ENCODE measurements at places on chromosomes 7 and 10. TPM values are rescaled to one million over a fixed set of nuclear protein-coding genes. Genes with fewer than 3 reads are reported as not detected.

DNA sequence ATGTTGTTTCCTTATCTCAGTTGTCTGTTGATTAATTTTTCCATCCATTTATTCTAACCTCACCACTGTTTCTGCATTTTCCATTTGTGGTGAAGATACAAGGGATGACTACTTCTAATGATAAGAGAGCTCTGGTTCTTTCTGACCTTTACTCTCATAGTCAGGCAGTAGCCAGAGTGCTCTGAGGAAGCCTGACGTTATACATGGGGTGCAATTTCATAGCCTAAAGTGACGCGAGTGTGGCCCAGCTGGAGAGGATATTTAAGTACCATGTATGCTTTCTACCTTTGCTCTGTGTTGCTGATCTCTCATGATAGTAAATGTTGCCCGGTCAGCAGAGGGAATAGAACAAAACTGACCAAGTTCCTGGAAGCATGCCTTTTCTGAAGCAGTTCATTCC lies 33.9 kb upstream of the CYCS start:
- H3K4me1 ChIP-seq: no peaks in the 10 kb centered on the region
- no peaks in the 10 kb centered on the region for H3K36me3 ChIP-seq
- no peaks in the 10 kb centered on the region for H3K27me3 ChIP-seq

DNA sequence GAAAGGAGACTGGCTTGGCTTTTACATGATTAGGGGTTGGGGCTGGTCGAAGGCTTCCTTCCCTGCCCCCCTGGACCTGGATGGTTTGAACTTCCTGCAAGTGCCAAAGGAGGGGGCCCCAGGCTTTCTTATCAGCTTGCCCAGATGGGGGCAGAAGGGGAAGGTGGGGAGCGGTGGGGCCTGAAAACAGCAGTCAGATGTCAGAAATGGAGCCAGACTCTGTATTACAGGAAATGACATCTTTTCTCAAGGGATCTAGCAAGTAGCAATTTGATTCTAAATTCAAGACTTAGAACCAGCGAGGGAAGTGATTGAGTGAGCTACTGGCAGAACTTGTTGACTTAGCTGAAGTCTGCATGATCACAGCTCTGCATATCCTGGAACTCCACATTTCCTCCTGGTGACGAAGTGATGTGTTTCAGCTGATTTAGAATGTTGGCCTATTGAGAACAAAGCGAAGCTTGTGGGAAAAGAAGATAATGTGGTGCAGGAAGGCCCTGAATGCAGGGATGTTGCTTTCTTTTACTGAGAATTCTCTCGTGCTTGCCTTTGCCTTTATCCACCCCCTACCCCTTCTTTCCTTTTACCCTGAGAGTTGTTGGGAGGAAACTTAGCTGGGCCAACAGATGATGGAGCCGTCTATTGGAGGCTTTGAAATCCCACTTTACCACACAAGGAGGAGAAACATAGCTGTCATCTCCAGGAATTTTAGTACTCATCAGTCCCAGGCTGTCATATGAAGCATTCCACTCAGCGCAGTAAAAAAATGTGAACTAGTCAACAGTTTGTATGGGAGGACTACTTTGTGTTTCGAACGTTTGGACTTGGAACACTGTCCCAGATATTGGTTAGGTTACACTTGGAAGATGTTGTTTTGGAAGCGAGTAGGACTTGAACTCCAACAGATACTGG lies 43.2 kb downstream of the CCNY start:
- peaks cover 60% of the 10 kb centered on the region for H3K4me1 ChIP-seq
- peaks cover 8% of the 10 kb centered on the region for H3K27me3 ChIP-seq
- no peaks in the 10 kb centered on the region for H3K36me3 ChIP-seq

DNA sequence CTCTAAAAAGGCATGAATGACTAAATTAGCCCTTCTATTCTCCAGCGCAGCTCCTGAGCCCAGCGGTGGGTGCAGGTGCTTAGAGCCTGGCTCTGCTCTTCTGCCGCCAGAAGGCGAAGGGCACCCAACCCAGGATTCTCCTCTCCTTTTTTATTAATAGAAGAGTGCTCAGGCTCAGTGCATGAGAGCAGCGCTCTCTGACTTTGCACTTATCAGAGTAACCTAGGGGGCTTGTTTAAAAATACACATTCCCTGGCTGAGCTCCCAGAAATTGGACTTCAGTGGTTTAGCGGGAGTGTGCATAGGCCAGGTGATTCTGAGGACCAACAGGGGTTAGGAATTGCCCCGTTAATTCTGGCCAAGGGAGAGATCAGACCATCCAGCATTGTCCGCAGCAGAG lies 1.7 kb upstream of the PFKP start:
- no peak for DNase-seq
- H3K27me3 ChIP-seq: peaks cover 15% of the 10 kb centered on the region
- H3K4me3 ChIP-seq: peak overlapping the region; percentile 67
- no peaks in the 10 kb centered on the region for H3K4me1 ChIP-seq

GRCh38 chr7:46301677-46302076 lies 380.6 kb upstream of the IGFBP3 start:
- no peaks in the 10 kb centered on the region for H3K36me3 ChIP-seq
- no peak overlapping the region for H3K4me3 ChIP-seq
- DNase-seq: no peak
- H3K4me1 ChIP-seq: no peaks in the 10 kb centered on the region
- H3K27ac ChIP-seq: no peak overlapping the region
- H3K27me3 ChIP-seq: peaks cover 1% of the 10 kb centered on the region

GRCh38 chr10:43857206-43857930 lies 208.7 kb upstream of the ZNF32 start:
- no peak for DNase-seq
- no peaks in the 10 kb centered on the region for H3K36me3 ChIP-seq
- peaks cover 35% of the 10 kb centered on the region for H3K4me1 ChIP-seq
- H3K27me3 ChIP-seq: peaks cover 9% of the 10 kb centered on the region
- no peak overlapping the region for H3K4me3 ChIP-seq

DNA sequence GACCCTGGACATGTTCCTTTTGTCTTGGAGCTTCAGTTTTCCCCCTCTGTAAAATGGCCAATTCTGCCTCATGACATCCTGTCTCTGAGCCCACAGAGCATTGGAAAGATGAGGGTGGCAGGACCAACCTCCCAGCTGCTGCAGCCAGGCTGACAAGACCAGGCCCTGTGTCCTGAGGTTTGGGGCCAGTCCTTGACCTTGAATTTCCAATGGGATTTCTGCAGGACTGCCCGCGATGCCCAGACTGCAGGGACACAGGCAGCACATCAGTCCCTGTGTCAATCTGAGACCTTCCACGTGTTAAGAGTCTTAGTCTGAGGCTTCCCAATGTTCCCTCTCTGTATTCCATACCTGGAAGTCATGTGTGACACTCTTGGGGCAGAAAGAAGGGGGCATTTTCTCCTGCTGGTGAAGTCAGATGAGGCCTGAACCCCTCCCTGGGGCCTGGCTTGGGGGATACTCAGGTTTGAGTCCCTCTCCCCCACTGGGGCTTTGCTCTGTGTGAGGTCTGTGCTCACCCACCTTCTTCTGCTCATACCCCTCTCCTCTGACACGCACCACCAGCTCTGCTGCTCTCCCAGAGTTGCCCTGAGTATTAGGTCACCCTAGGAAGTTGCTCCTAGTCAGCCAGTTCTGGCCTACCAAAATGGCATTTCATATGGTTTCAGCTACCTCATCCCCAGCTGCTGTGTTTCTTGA lies 79.2 kb downstream of the ADCY1 start:
- no peaks in the 10 kb centered on the region for H3K4me1 ChIP-seq
- H3K4me3 ChIP-seq: no peak overlapping the region
- H3K36me3 ChIP-seq: no peaks in the 10 kb centered on the region
- no peak overlapping the region for H3K27ac ChIP-seq
- no peak for DNase-seq

GRCh38 chr10:100504096-100504495 lies 15.6 kb downstream of the SEC31B start:
- H3K36me3 ChIP-seq: peaks cover 8% of the 10 kb centered on the region
- H3K4me3 ChIP-seq: no peak overlapping the region
- H3K27me3 ChIP-seq: peaks cover 2% of the 10 kb centered on the region
- H3K27ac ChIP-seq: no peak overlapping the region
- no peak for DNase-seq

- H3K4me3 ChIP-seq: no peak overlapping the region
- no peak overlapping the region for H3K27ac ChIP-seq
- peaks cover 26% of the 10 kb centered on the region for H3K4me1 ChIP-seq
Observed at GRCh38 chr7:142511801-142512200, 237.5 kb upstream of the PRSS1 start.

- H3K36me3 ChIP-seq: no peaks in the 10 kb centered on the region
- H3K4me1 ChIP-seq: no peaks in the 10 kb centered on the region
- H3K27ac ChIP-seq: no peak overlapping the region
Observed at GRCh38 chr7:20383351-20383750, 52.7 kb downstream of the ITGB8 start.

- H3K27ac ChIP-seq: no peak overlapping the region
- no peak for DNase-seq
- no peak overlapping the region for H3K4me3 ChIP-seq
- no peaks in the 10 kb centered on the region for H3K4me1 ChIP-seq
- H3K27me3 ChIP-seq: peaks cover 9% of the 10 kb centered on the region
- H3K36me3 ChIP-seq: no peaks in the 10 kb centered on the region
Observed at GRCh38 chr7:55592492-55592891, 20.2 kb upstream of the VOPP1 start.

The FOXI2 gene
- 0.17 TPM for total RNA-seq

DNA sequence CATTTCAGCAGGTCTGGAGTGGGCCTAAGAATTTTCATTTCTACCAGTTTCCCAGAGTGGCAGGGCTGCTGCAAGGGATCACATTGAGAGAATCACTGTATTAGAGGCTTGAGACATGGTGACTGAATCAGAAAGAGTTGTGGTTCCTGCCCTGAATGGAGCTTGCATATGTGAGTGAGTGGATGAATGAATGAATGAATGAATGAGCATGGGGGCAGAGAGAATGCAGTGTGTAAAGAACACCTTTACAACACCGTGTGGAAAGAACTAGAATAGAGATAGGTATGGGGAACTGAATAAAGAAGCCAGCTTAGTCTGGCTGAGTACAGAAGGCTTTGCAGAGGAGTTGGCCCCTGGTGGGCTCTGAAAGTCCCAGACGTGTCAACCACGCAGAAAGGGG lies 142.8 kb upstream of the AGK start:
- no peak for DNase-seq
- H3K27ac ChIP-seq: peak overlapping the region; percentile 13
- H3K27me3 ChIP-seq: peaks cover 6% of the 10 kb centered on the region
- no peaks in the 10 kb centered on the region for H3K36me3 ChIP-seq

DNA sequence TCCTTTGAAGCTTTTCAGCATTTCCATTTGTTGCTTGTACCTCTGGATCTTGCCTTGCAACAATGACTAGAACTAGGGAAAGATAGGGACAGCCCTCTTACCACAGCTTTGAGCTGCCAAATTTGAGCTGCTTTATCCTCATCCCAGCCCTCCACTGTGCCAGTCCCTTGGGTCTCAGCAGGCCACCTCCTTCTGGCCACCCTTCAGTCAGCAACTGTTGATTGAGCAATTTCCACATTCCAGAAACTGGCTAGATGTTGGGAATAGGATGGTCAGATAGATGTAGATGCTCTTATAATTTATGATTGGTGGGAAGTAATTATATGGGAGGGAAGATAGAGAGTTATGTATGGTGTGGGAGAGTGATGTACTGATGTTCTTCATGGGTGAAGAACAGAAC lies 100.1 kb downstream of the ST7 start:
- H3K36me3 ChIP-seq: no peaks in the 10 kb centered on the region
- no peak overlapping the region for H3K4me3 ChIP-seq
- no peak overlapping the region for H3K27ac ChIP-seq
- H3K4me1 ChIP-seq: peaks cover 20% of the 10 kb centered on the region

GRCh38 chr7:6116211-6116610 lies 85.0 kb downstream of the ANKRD61 start:
- no peaks in the 10 kb centered on the region for H3K4me1 ChIP-seq
- DNase-seq: no peak
- H3K4me3 ChIP-seq: no peak overlapping the region
- peaks cover 1% of the 10 kb centered on the region for H3K27me3 ChIP-seq
- H3K36me3 ChIP-seq: peaks cover under 1% of the 10 kb centered on the region
- H3K27ac ChIP-seq: no peak overlapping the region

The ABI1 gene
- 37.3 TPM for total RNA-seq

DNA sequence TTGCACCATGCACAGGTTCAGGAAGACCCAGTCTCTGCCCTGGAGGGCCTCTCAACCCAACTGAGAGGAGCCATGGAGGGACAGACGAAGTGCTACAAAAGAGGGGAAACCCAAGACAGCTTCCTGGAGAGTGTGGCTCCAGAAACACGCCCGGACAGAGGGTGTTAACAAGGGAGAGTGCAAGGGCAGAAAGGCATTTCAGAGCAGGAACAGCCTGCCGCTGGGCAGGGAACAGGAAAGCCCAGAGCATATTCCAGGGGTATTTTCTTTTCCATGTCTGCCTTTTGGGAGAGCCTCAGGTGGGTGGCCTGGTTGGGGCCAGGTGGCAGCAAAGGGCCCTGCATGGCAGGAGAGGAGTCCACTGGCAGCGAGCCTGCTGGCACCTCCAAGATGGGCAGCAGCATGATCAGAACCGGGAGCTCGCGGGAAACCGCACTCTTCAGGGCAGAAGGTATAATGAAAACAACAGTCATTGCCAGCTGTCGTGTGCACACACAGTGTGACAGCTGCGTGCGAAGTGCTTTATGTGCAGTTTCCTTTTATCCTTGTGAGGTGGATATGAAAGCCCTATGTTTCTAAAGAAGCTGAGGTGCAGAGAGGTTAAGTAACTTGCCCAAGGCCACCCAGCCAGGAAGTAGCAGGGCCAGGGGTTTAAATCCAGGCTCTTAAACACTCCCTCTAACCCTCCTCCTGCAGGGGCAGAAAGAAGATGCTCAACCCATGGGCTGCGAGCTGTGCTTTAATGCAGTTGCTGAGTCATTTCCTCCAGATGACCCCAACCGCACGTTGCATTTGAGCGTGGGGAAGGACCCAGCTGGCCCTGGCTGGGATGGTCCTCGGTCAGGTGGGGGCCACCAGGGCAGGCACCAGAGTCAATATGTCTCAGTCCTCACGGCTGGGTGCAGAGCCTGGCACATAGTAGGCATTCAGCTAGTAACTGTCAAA lies 128.6 kb downstream of the OAT start:
- H3K27ac ChIP-seq: peak overlapping the region; percentile 52
- peaks cover 5% of the 10 kb centered on the region for H3K27me3 ChIP-seq
- DNase-seq: no peak
- peaks cover 4% of the 10 kb centered on the region for H3K4me1 ChIP-seq
- H3K4me3 ChIP-seq: no peak overlapping the region

GRCh38 chr10:80454513-80455460 lies 677 bp downstream of the TSPAN14 start:
- H3K27me3 ChIP-seq: peaks cover 13% of the 10 kb centered on the region
- no peaks in the 10 kb centered on the region for H3K36me3 ChIP-seq
- peaks cover 24% of the 10 kb centered on the region for H3K4me1 ChIP-seq
- H3K27ac ChIP-seq: peak overlapping the region; percentile 82
- peak overlapping the region; percentile 98 for H3K4me3 ChIP-seq
- DNase-seq: peak; percentile 63

DNA sequence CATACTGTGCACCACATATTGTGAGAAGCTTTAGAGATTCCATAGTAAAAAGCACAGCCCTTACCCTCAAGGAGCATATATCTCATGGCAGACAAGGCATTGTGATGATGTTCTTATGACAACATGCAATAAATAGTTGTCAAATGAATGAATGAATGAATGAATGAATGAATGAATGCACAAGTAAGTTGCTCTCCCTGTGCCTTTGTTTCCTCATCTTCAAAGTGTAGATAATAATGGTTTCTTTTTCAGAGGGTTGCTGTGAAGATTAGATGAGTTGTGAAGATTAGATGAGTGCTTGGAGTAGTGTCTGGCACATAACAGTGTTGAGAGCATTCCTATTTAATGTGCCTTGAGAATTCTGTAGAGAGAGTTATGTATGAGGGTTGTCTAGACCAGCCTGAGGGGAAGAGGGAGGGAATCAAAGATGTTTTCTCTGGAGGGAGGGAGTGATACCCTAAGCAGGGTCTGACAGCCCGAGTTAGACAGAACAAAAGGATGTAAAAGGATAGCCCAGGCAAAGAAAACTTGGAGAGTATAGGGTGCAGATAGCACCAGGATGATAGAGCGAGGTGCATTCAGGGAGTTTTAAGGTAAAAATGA lies 217.2 kb downstream of the RELN start:
- H3K27me3 ChIP-seq: no peaks in the 10 kb centered on the region
- DNase-seq: no peak
- no peaks in the 10 kb centered on the region for H3K36me3 ChIP-seq
- peak overlapping the region; percentile 41 for H3K27ac ChIP-seq
